NCI-H1417 (cell line): ENCODE measurements at places on chromosomes 16 and 17.

DNA sequence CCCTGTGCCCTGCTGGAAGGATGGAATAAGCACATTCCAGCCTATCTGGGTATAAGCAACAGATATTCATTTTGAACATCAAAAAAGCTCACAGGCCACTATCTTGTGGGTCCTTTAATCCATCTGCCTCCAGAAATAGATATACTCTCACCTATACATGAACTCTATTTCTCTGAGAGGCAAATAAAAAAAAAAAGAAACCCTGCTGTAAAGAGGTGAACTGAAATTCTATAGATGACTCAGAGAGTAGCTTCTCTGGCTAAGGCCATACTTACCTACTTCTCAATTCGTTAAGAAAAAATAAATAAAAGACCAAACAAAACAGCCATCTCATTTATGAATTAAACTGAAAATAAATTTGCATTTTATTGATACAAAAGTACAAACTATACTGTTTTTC is 86.3 kb downstream of the DYNLRB2 start:
- DNase-seq = no peak

DNA sequence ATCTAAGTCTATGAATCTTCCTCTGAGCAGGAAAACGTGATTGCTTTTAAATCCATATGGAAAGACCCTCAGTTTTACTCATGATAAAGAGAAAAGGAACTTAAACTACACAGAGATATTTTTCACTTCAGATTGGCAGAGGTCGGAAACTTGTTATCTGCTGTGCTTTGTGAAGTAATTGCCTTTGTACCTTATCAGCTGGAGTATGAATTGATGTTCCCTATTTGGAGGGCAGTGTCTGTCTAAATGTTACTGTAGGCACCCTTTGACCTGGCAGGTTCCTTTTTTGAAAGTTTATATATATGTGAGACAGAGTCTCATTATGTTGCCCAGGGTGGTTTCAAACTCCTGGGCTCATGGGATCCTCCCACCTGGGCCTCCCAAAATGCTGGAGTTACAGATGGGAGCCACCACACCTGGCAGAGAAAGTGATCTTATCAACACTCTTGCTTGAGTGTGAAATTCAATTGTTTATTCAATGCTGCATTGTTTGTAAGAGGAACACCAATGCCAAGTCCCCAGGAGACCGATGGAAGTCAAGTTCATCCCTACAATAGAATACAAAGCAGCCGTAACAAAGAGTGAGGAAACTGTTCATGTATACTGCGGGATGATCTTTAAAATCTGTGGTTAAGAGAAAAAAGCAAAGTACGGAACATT is 52.3 kb downstream of the ABCC1 start:
- no peak for DNase-seq

GRCh38 chr17:6654841-6655731 is 3.5 kb downstream of the C17orf100 start:
- DNase-seq = peak; percentile 69

- no peak for DNase-seq
Measured at GRCh38 chr17:8122924-8123694, 797 bp downstream of the HES7 start.

DNA sequence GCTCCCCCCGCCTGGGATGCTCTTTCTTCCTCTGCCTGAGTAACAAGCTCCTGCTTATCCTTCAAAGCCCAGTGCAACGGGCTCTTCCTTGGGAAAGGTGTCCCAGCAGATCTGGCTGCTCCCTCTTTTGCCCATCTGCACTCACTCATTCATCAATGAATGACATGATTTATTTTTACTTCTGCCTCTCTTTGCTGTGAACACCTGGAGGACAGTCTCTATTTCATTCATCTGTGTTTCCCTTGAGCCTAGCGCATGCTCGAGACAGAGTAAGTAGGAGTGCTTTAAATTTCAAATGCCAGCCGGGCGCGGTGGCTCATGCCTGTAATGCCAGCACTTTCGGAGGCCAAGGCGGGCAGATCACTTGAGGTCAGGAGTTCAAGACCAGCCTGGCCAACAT is 22.0 kb upstream of the GINS2 start:
- DNase-seq = peak; percentile 71

DNA sequence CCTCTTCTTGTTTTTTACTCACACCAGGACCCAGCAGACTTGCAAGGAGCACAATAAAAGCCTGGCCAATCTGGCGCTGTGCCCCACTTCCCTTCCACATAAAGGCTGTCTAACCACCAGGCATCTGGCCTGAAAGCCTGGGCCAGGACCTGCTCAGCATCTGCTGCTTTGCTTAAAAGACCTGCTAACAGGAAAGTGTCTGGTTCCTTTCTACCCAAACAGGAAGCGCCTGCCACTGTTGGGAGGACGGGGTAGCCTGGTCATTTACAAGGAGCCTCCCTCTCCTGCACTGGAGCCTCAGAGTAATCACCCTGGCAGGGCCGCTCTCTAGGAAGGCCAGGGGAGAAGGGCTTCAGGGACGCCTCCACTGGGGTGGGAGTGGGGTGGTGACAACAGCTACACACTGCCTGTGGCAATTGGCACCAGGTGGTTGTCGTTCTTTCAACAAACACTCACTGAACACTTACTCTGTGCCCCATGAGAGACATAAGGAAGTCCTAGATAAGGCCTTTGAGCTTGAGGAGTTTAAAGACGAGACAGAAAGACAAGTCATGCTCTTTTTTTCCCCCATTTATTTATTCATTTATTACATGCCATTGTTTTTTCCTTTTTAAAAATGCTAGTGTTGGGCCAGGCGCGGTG is 6.3 kb upstream of the MMP28 start:
- no peak for DNase-seq

GRCh38 chr17:5580969-5581368 is 3.3 kb downstream of the NLRP1 start:
- no peak for DNase-seq

DNA sequence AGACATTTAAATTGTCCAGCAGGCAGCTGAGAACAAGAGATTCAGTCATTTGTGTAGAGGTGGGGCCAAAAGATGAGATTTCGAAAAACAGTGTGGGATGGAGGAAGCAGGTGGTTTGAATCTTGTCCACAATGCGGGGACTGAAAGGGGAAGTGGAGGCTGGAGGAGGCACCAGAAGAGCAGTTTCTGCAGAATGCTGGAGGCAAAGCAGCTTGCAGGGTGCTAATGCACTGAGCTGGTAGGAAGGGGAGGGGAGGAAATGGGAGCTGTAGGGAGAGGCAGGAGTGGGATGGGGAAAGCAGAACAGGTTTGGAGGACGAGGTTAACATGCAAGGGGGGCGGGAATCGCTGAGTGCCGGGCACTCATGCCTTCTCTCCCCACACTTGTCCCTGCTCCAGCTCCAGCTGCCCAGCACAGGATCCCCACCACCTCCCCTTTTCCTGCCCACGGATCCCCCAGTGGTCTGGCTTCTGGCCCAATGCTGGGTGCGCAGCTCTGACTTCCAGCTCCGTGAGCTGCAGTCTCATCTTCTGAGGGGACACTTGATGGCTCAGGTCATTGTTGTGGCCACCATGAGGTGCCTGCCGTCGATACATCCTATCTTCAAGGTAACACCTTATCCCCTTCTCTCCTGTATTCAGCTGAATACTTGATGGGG is 9.4 kb downstream of the C17orf100 start:
- no peak for DNase-seq

GRCh38 chr16:22843856-22844255 is 29.9 kb downstream of the HS3ST2 start:
- no peak for DNase-seq

GRCh38 chr16:68902969-68903345 is 59.6 kb downstream of the TANGO6 start:
- no peak for DNase-seq

GRCh38 chr17:7858522-7858810 is 663 bp downstream of the CYB5D1 start:
- DNase-seq = peak; percentile 64

DNA sequence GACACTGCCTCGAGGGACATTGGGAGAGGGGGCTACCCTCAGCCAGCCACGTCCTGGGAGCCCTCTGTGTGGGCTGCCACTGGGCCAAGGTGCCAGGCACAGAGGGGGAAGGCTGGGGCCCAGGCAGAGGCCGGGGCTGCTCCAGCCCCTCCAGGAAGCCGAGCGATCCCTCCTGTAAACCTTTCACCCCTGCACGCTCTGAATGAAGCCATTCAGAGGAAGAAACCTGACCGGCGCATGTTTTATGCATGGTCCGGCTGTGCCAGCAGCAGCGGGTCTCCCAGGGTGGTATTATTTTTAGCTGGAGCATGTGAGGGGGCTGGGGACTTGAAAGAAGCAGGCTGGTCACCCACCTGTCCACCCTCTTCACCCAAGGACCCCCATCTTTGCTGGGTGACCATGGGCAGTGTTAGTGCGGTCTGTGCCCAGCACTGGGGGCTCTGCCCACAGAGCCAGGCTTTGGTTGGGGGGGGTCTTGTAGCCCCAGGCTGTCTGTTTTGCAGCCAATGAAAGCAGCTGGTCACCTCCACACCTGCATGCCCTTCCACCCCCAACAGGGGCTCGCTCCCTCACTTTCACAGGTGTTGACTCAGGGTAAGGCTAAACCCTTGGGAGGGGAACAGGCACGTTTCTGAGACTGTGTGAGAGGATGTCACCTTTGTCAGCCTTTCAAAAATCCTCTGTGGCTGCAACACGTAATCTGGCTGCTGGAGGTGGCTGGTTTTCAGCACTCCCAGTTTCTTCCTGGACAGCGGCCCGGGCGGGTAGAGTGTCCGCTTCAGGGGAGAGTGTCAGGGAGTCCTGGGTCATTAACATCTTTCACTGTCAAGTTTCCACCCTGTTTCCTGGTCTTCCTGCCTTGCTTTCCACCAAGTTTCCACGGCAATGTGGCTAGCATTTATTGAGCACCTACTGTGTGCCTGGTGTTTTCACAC is 77.1 kb upstream of the BRD7 start:
- no peak for DNase-seq

- DNase-seq = no peak
Measured at GRCh38 chr17:15957206-15957605, 12.3 kb downstream of the ADORA2B start.

DNA sequence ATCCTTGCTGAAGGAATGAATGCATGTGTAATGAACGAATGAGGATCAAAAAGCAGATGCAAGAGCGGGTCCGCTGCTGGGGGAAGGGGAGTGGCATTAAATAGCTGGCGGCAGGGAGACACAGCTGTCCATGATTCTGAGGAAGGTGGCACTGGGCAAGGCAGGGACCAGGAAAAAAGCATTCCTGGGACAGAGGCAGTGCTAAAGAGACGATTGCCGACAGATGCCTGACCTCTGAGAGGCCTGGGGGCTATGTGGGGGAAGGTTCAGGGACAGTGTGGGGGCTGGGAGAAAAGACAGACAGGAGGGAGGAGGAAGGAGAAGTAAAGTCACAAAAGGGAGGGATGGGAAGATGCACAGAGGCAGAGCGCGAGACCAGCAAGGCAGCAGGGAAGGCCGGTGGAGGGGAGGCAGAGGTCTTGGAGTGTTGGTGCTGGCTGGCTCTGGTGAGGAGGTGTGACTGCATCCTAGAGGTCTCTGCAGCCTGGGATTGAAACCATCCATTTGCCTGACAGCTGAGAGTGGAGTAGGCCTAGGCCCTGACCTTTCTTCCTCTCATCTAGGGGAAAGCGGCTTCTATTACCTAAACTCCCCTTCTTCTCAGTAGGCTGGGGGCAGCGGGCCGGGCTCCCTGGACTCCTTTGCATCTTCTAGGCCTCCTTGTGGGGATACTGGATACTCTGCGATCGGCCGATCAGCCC is 109.9 kb downstream of the SDK2 start:
- DNase-seq = peak; percentile 33

DNA sequence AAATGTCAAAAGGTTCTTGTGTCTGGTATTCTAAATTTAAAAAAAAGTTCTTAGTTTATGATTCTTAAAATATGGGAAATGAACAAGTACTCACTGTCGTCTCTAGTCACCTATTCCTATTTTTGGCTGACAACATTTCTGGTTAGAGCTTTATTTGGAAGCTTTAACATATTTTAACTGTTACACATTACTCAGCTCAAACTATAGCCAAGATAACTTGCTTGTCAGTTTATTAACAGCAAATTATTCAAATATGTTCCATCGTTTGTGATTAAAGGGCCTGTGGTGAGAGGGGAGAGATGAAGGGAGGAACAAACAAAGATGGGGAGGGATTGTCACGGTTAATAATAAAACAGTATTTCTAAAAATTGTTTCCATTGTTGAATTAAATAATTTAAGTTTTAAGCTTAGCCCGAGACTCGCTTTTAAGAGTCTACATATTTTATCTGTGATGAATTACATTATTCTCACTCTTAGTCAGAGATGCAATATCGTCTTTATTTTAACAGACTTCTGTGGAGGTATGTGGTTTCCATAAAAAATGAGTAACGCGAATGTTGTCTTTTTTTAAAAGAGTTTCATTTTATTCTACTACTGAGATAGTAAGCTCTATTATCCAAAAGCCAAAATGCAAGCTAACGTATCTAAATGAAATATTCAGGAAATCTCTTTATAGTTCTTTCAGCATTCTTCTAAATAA is 321.9 kb upstream of the PMFBP1 start:
- DNase-seq = no peak

DNA sequence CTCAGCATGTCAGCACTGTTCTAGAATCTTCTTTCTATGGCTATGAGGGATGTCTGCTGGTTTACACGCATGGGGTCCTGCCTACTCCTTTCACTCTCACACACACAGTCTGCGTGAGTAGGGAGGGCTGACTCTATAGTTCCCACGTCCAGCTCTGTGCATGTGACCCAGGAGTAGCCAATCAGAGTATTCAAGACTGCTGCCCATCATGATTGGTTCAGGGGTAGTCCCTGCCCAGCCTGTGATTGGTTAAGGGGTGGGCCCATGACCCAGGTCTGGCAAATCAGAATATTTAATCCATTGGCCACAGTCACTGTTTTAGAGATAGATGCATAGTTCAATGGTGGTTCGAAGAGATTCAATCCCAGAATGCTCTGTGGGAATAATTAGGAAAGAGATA is 151.3 kb upstream of the IRX3 start:
- no peak for DNase-seq

DNA sequence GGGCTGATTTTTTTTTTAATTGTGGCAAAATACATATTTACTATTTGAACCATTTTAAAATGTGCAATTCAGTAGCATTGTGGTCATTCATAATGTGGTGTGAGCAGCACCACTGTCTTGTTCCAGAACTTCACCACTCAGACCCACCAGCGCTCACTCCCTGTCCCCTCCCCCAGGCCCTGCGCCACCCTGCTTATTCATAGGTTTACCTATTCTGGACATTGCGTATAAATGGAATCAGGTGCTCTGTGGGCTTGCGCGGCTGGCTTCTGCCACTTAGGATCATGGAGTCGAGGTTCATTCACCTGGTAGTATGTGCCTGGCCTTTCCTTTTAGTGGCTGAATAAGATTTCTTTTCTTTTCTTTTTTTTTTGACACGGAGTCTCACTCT is 59.4 kb downstream of the NT5M start:
- DNase-seq = peak; percentile 1

GRCh38 chr17:55440391-55440790 is 18.8 kb upstream of the MMD start:
- no peak for DNase-seq

- no peak for DNase-seq
Measured at GRCh38 chr16:2095918-2096582, 39.6 kb downstream of the PKD1 start.
